ENCODE measurements at places on chromosomes 1 and 21.

DNA sequence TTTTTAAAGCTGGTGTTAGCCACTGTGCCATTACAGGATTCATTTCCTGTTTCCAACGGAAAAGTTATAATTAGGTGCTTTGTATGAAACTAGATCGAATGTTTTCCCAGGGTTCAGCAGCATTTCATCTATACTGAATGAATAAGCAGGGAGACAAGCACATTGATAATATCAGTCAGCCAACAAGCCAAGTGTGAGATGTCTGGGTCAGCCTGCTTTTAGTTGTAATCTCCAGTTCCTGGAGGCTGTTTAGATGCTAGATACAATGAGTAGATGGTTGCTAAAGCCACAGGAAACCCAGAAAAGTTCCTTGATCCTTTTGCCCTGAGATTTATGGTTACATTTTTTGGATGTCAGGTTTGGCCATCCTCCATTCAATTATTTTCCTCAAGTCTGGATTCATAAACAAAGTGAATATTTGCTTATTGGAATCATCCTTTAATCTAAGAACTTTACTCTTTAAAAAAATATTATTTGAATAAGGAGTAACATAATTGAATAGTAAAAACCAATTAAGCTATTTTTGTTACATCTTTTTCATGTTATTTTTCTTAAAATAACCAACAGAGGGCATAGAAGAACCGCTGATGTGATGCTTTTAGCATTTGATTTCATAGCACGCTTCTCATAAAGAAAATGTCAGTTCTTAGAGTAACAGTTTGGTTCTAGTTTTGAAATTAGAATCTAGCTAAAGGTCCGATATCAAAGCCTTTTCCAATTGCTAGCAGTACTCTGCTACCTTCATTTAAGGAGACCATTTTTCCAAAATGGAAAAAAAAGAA is 76.6 kb downstream of the HSPA13 start:
- no peak for DNase-seq

GRCh38 chr1:164087906-164088453 is 471.0 kb upstream of the PBX1 start:
- DNase-seq: no peak

GRCh38 chr1:51365774-51366173 is 35.4 kb upstream of the TTC39A start:
- no peak for DNase-seq

DNA sequence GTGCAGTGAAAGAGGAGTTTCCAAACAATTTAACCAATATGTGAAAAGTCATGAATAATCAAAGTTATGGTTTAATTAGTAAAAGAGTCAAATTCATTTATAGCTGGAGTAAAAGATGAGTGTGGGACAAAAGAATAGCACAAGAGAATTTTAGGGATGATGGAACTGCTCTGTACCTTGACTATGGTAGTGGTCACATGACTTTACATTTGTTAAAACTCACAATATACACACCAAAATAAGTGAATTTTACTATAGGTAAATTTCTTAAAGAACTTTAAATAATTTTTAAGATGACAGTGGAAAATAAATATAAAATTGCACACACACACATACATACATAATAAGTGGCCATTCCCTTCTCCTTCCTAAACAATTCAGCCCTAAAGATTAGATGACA is 13.6 kb downstream of the CDC42BPA start:
- DNase-seq: no peak

GRCh38 chr1:24470592-24470991 is 32.0 kb upstream of the RCAN3 start:
- no peak for DNase-seq

GRCh38 chr1:18612073-18612472 is 18.6 kb upstream of the PAX7 start:
- no peak for DNase-seq

DNA sequence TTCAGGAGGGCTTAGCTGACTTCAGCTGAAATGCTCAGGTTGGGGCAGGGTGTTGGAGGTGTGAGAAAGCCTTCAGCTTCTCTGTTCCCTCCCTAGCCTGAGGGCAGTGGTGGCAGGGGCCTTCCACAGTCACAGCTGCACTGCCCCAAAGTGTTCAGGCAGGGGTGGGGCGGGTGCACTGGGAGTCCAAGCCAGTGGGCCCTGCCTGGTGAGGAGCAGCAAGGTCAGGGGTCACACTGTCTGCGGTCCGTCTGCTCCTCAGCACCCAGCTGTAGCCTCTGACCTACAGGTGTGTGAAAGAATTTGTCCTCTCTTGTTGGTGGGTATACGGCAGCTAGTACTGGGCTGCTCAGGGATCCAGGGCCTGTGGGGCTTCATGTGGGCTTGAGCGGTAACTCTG is 490.4 kb upstream of the NCAM2 start:
- no peak for DNase-seq

- DNase-seq: no peak
These were observed 180.8 kb downstream of the ZSCAN20 start for GRCh38 chr1:33653226-33653625.

DNA sequence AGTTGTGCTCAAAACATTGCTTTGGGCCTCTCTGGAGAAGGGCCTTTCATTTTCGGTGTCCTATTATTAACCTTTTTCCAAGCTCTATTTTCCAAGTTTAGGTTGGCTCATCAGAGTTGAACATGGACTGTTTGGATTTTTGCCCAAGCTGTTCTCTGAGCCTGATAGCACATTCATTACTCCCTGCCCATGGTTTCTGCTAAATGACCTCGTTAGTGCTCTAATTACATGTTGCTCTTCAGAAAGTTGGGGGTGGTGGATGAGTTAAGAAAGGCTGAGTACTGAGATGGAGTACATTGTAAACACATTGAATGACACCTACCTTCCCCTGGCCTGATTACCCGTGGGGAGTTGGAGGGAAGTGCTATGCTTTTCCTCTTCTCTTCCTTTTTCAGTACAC is 38.9 kb downstream of the LMO4 start:
- no peak for DNase-seq

- DNase-seq: no peak
These were observed 115.0 kb downstream of the TGFB2 start for GRCh38 chr1:218459878-218460711.

DNA sequence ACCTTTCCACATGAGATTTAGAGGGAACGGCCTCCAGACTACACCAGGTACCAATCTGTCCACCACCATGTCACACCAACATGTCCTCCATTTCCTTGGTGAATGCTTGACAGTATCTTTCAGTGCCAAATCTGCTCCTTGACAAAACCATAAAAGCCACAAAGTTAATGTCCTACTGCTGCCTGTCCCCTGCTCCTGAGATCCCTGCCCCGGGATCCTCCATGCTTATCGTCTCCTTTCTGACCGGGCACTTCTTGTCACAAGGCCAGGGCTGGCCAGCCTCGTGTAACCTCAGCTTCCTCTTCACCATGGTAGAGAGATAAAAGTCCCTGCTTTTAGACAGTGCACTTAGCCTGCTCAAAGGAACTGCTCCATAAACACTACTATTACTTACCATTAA is 136.2 kb downstream of the NAV1 start:
- no peak for DNase-seq

- DNase-seq: no peak
These were observed 31.1 kb downstream of the LHX8 start for GRCh38 chr1:75165264-75165663.

DNA sequence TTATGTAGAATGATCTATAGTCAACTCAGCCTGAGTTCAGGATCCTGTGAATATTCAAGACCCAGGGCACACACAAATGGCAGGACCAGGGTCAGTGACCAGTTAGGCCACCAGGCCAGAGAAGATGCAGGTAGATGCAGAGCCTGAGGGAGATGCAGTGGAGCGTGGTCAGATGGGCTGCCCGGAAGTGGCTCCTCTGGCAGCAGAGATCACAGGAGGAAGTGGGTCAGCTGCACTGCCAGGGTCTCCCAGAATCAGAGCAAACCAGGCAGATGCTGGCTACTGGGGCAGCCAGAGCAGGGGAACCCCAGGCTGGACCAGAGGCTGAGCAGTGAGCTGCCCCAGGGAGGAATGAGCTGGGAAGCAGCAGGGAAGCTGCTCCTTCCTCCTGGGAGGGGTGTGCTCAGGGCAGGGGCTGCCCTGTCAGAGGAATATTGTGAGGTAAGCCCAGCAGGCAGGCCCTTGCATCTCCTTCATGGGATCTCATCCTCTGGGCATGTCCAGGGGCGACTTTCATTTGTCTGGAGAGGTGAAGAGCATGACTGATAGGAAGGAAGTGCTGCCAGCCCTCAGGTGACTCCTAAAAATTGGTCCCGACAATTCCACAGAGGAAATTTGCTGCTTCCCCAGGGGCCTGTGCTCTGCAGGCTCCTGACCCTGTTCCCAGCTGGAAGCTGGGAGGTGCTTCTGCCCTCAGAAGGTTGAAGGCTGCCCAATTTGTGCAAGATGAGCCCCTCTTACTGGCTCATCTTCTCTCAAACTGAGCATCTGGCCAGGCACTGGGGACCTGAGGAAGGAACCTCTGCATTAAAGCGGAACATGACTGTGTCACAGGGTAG is 49.3 kb downstream of the STUM start:
- no peak for DNase-seq

- no peak for DNase-seq
These were observed 31.9 kb upstream of the LHX4 start for GRCh38 chr1:180198196-180198595.

- DNase-seq: peak; percentile 60
These were observed 7.0 kb downstream of the LRRC71 start for GRCh38 chr1:156927215-156928042.

DNA sequence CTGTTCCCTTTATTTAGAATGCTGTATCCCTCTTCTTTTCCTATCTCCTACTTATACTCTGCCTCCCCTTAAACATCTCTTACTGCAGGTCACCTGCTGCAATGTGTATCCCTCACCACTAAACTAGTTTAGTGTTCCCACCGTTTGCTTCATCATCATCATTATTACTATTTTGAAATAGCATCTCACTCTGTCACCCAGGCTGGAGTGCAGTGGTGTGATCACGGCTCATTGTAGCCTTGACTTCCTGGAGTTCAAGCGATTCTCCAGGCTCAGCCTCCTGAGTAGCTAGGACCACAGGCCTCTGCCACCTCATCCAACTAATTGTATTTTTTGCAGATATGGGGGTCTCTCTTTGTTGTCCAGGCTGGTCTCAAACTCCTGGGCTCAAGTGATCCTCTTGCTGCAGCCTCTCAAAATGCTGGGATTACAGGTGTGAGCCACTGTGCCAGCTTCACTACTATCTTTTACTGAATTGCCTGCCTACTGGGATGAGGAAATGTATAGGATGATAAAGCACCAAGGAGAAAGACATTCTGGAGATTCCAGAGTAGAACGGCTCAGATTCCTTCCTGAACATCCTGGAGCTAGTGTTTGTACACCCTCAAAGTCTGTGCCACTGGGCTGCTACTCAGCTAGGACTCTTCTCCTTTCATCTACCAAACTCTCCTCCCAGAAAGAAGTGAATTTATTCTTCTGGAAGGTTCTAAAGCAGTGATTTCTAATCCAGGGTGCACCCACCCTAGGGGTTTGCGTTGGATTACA is 8.6 kb upstream of the IFNAR1 start:
- no peak for DNase-seq

DNA sequence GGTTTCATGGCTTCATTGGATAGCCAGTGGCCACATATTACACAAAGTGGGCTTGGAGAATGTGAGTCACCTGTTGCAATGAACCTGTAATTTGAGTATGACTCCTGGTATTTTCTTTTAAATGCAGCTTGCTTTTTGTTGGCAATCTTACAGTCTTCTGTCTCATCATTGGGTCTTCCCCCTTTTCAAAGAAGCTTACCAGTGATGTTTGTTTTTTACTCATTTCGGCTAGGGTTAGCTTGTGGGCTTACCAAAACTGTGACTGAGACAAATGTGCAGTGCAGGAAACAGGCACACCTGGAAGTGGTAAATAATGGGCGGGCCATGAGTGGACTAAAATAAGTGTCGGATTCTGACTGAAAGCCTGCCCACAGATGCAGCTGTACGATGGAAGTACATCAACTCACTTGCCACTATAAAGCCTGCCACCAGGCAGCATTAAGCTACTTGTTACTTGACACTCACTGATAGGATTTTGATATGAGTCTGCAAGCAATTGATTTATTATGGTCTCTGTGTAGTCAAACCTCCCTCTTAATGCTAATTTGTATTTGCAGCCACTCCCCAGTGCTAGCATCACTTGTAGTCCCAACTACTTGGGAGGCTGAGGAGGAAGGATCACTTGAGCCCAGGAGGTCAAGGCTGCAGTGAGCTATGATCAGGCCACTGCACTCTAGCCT is 4.2 kb downstream of the HHAT start:
- peak; percentile 37 for DNase-seq

- DNase-seq: no peak
These were observed 16.3 kb downstream of the PADI3 start for GRCh38 chr1:17265162-17265561.

- DNase-seq: no peak
These were observed 14.5 kb upstream of the IKBKE start for GRCh38 chr1:206455666-206456344.

DNA sequence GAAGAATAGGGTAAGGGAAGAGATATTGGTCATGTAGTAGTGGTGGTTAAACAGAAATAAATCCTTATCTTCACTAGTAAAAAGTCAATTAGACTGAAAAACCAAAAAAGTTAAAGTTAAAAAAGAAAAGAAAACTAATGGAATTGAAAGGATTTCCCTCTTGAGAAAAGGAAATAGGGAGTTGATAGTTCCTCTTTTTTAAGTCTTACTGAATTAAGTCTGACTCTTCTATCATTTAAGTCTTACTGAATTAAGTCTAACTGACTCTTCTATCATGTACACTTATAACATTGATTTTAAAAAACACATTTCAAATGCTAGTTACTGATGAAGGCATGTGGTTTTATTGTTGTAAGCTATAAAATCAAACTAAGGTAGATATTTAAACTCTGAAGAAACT is 49.5 kb upstream of the TENT5C start:
- no peak for DNase-seq

DNA sequence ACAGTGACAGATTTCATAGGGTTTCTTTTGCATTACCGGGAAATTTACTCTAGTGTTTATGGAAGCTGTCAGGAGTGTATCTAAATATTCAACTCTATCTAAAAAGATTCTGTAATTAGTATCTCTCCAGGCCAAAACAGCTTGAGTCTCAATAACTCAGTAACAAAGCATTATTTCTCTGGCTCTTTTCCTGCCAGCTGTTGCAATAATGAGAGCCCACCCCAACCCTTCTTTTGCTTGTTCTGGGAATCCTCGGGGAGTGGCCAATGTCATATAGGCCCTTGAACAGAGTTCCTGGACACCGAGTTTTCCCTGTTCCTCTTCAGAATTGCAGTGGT is 120.1 kb upstream of the SGIP1 start:
- no peak for DNase-seq

GRCh38 chr1:119873135-119874015 is 22.9 kb downstream of the ADAM30 start:
- no peak for DNase-seq

GRCh38 chr21:42174173-42174572 is 44.8 kb upstream of the ABCG1 start:
- DNase-seq: no peak

DNA sequence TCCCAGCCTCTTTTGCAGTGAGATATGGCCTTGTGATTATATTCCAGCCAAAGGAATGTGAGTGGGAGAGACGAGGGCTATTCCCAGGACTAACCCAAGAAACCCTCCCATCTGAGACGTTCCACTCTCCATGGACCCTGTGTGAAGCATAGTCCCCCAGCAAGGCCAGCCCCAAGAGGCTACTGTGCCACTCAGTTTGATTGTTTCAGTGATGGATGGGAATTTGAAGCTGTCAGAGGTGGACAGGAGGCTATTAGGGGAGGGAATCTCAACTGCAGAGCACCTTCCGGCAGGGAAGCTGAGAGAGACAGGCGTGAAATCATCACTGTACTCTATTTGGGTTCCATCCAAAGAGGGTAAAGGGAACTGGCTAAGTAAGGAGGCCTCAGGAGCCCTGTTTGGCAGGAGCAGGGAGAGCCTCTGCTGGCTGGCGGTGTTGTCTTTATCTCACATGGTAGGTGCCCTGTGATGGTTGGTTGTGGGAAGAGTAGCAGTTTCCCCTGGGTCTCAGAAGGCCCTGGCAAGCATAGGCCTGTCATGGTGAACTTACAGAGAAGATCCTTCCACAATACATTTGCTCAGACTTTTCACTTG is 3.4 kb upstream of the TEX35 start:
- DNase-seq: no peak

All from stimulated activated CD8-positive, alpha-beta memory T cell treated with anti-CD3 and anti-CD28 coated beads, Interleukin-2, amount 100 ng/mL, for 48 hours (primary cell).